ENCODE measurements at places on chromosomes 7 and 10.

- DNase-seq, result no peak
Measured at GRCh38 chr7:16918288-16918895, 36.6 kb upstream of the AGR3 start.

GRCh38 chr10:11245095-11245479, 227.4 kb downstream of the CELF2 start:
- DNase-seq, result no peak

- DNase-seq, result no peak
Measured at GRCh38 chr7:31979690-31980330, 90.4 kb downstream of the PDE1C start.

DNA sequence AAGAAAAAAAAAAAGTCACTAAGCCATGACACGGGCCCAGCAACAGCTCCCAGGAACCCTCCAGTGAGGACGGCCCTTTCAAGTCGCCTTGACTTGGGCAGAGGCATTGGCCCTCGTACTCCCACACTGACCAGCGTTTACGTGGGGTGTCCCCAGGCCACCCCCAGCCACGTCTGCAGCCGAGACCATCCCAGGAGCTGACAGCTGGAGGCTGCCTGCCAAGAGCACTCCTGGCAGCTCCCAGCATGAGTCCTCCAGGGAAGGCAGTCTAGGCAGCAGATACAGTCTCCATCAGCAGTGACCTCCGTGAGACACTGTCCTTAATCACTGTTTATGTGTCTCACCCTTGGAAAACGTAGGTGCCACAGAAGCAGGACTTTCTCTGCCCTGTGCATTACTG, 86.5 kb downstream of the PROSER2 start:
- no peak for DNase-seq

DNA sequence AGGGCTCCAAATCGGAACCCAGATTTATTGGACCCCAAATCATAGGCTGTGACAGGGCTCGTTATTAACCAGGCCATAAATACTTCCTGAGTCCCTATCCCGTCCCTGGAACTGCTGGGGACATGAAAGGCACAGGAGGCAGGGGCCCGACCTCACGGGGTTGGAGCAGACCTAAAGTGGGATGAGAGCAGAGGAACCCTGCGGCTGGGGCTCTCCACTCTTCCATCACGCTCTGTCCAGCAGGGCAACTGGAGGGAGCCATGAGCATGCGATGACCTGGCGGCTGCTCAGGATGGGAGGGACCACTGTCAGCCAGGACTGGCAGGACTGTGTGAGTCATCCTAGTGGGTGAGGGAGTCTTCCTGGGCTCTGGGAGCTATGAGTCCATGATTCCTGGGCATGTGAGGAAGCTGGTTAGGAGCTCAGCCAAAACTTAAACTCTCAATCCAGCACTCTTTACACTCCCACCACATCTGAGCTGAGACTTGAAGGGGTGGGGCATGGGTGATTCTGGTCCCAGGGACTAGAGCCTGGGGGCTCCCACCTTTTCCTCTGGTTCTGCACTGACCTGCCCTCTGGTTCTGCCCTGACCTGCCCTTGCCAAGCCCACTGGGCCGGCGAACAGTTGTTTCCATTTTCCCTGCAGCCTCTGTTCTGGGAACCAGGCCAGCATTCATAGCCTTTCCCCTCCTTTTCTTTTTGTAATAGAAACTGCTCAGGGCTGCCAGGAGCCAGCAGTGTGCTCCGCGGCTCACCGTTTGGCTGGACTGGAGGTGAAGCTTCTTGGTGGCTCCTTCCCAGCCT, 47.1 kb downstream of the SYPL1 start:
- DNase-seq, result peak; percentile 63

DNA sequence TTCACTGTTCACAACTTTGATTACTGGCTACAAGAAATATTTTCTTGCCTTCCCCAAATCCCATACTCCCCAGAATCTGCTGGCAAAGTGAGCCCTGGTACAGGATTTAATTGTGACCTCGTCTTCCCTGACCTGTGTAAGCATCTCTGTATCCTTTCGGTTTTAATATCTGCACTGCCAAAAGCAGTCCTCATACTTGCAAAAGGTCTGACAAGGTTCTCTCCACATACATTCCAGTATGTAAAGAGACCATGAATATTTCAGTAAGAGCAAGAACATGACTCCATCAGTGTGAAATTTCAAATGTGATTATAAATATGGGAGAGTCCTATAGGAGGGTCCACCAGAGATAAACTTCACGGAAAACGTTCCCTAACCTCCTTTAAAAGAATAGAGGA, 134.0 kb upstream of the TCF7L2 start:
- no peak for DNase-seq

DNA sequence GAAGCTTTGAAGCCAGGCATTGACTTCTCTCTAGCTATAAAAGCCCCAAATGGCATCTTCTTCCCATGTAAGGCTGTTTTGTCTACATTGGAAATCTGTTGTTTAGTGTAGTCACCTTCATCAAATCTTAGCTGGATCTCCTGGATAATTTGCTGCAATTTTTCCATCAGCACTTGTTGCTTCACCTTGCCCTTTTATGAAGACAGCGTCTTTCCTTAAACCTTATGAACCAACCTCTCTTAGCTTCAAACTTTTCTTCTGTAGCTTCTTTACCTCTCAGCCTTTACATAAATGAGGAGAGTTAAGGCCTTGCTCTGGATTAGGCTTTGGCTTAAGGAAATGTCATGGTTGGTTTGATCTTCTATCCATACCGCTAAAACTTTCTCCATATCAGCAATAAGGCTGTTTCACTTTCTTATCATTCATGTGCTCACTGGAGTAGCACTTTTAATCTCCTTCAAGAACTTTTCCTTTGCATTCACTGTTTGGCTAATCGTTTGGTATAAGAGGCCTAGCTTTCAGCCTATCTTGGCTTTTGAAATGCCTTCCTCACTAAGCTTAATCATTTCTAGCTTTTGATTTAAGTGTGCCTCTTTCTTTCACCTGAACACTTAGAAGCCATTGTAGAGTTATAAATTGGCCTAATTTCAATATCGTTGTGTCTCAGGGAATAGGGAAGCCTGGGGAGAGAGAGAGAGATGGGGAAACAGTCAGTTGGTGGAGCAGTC, 803.2 kb downstream of the LRMDA start:
- DNase-seq, result no peak

DNA sequence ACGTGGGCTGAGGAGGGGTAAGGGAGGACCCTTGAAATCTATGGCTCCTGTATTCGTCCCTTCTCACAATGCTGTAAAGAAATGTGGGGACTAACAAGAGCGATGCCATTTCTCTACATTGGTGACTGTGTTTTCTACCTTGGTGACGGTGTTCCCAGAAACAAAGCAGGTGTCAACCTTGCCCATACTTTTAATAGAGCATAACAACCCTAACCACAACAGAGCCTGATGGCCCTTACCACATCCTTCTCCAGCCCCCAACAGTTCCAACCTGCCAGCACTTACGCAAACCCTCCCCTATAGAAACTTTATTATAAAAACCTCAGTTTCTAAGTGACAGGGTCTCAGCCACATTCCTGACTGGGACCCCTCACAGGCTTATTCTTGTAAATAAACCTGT, 28.2 kb upstream of the ADCYAP1R1 start:
- no peak for DNase-seq

Data from brain pericyte (primary cell).